Activated T-cell treated with anti-CD3 and anti-CD28 coated beads for 24 hours (primary cell): ENCODE measurements at places on chromosomes 3 and 15.

GRCh38 chr15:27701956-27702355 is 397.2 kb downstream of the OCA2 start:
- DNase-seq: no peak

DNA sequence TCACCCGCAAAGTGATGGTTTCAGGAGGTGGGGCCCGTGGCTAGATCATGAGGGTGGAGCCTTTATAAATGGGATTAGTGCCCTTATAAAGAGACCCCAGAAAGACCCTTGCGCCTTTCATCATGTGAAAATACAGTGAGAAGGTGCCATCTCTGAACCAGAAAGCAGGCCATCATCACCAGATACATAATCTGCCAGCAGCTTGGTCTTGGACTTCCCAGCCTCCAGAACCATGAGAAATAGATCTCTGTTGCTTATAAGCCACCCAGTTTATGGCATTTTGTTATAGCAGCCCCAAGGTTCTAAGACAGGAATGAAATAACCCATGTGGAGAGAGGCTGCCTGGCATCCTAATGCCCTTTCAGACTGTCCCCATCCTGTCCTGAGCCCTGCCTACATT is 127.8 kb upstream of the SMAD3 start:
- no peak for DNase-seq

DNA sequence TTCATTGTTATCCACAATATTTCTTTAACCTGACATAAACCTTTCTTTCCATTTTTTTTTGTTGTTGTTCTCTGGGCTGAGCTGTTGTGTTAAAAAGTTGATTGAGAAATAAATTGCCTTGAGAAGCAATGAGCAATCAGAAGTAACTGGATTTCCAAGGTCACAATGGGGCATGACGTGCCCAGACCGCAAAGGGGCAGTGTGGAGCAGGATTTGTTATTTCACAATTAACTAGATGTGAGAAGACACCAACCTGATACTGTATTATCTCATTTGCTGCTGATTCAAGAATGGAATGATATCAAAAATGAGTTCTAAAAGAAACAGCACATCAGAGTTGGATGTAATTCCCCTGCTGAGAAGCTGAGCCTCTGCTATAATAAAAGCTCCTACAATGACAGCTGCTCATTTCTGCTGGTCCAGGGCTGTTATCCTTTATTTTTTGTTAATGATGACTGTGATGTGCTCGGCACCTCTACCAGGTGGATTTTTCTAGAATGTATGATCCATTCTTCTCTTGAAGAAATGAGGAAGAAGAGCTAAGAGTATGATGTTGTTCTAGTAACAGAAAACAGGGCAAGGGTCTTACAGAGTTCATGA is 28.1 kb downstream of the CPNE4 start:
- no peak for DNase-seq

DNA sequence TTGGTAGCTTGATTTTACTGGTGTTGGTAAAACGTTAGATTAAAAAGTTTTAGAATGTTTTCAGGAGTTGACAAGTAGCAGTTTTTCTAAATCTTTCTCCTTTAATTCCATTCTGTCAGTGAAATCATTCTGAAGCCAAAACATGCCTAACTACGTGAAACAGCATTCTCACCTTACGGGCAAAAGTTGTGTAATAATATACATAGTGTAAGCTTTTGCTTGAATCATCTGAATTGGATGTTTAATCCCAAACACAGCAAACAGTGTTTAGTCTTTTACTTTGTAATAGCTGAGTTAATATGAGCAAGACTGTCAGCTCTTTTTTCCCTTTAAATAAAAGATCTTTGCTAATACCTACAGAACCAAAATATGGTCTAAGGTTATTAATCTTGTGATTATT is 100.6 kb downstream of the CYP19A1 start:
- DNase-seq: no peak

DNA sequence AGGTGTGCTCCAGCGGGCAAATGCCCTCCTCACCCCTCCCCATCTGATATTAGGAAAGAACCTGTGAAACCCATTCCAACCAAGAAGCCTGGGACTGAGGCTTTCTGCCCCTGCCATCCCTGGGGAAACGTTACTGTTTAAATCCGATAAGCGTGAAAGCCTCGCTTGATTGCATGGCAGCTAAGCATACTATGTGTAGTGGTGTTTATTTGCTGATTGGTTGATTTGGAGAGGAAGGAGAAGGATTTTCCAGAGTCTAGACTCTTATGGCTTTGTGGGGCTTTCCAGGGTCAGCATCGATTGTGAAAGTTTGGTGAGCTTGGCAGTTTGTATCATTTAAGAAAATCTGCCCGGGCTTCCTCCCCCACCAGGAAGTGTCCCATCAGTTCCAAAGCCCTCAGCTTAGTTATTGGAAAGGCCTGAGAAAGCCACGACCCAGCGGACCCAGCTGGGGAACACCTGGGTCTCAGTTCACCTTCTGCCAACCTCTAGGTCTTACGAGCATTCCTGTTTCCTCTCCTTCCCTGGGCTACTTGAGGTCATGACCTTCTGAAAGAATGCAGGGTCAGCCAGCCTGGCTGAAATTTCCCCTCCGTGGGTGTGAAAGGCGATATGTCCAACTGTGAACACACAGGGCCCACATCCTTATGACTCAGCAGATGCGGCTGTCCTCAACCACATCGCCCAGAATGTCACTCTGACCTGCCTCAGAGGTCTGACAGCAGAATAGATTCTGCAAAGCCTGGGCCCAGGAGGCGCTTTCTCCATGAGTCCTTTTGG is 62.8 kb upstream of the HERC1 start:
- peak; percentile 26 for DNase-seq

GRCh38 chr3:119322835-119323722 is 28.9 kb downstream of the ARHGAP31 start:
- peak; percentile 93 for DNase-seq

DNA sequence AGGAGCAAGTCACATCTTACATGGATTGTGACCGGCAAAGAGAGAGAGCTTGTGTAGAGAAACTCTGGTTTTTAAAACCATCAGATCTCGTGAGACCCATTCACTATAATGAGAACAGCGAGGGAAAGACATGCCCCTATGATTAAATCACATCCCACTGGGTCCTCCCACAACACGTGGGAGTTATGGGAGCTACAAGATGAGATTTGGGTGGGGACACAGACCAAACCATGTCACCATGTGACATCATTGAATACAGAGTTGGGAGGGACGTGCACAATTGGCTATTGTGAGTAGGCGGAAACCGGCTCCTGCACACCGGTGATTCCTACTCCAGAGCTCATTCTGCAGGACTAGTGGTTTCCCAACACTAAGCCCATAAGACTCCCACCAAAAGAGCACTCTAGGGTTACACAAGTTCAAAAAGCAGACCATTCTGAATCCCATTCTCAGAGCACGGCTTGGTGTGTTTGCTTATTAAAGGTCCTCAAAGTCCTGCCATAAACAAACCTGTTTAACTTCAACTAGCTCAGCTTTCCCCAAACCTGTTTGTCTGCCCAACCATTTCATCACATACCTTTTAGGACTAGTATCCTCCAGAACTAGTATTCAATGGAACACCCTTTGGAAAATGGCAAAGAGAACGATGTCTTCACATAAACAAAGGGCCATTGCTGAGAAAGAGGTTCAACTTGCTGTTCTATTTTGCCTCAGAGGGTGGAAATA is 167.6 kb downstream of the TLE3 start:
- no peak for DNase-seq

- no peak for DNase-seq
Observed at GRCh38 chr15:51936105-51936478, 35.5 kb downstream of the LEO1 start.

DNA sequence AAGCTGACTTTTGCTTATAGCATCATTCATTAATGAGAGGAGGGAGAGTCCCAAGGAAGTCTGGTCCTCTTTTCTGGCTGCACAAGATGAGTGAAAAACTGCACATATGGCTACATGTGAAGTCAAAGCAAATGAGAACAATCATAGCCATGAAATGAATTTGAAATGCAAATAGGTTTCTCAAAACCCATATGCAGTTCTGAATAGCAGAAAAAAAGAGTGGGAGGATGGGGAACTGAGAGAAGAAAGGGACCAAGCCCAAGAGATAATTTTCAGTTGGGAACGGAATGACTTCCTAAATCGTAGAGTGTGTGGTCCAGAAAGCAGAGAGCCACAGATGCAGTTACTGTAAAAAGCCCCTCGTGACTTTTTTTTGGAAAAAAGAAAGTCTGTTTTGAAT is 66.3 kb downstream of the GTPBP8 start:
- DNase-seq: no peak

DNA sequence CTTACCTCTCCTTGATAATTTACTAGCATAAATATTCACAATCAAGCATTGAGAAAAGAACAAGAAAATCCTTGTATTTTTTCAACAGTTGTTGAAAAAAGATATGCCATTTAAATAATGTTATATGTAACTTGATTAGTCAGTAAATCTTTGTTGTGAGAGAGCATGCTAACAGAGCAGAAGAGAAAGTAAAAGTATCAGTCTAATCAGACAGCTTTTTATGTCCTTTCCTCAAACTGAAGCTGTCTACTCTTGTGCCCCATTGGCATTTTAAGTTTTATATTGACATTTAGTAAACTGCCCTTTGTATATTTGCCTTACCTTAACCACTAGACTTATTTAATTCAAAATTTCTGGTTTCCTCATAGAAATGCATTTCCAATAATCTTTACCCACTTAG is 668.7 kb downstream of the OTOL1 start:
- DNase-seq: no peak

DNA sequence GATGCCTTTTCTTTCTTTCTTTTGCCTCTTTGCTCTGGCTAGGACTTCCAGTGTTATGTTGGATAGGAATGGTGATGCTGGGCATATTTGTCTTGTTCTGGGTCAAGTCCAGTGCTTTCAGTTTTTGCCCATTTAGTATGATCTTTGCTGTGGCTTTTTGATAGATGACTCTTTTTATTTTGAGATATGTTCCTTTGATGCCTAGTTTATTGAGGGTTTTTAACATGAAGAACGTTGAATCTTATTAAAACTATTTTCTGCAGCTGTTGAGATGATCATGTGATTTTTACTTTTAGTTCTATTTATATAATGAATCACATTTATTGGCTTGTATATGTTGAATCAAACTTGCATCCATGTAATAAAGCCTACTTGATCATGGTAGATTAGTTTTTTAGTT is 363.8 kb upstream of the RASGRP1 start:
- no peak for DNase-seq

GRCh38 chr15:98384328-98385029 is 263.9 kb upstream of the IGF1R start:
- DNase-seq: no peak

DNA sequence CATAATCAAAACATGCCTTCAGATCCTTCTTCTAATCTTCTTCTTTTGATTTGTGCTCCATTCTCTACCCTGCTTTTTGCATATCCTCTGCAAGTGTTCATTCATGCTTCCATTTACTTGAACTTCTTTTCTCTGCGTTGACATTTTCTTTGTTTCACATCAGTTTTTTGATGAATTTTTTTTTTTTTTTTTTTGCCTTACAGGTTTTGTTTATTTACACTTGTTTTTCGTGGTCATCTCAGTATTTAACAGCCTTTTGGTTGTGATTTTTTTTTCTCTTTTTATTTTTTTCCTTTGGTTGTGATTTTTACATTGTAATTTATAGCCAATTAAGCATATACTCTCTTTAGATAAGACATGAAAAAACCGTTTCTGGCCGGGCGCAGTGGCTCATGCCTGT is 11.8 kb upstream of the SHQ1 start:
- no peak for DNase-seq

GRCh38 chr15:28111543-28111942 is 12.4 kb upstream of the OCA2 start:
- DNase-seq: no peak

GRCh38 chr3:44890852-44891251 is 16.4 kb downstream of the TGM4 start:
- DNase-seq: no peak

GRCh38 chr15:25239471-25240345 is 199.1 kb downstream of the UBE3A start:
- DNase-seq: no peak

- no peak for DNase-seq
Observed at GRCh38 chr3:160883373-160883772, 127.3 kb downstream of the PPM1L start.

- no peak for DNase-seq
Observed at GRCh38 chr3:189076449-189076848, 95.3 kb upstream of the TPRG1 start.

GRCh38 chr15:68735610-68736009 is 85.1 kb downstream of the ANP32A start:
- DNase-seq: no peak

DNA sequence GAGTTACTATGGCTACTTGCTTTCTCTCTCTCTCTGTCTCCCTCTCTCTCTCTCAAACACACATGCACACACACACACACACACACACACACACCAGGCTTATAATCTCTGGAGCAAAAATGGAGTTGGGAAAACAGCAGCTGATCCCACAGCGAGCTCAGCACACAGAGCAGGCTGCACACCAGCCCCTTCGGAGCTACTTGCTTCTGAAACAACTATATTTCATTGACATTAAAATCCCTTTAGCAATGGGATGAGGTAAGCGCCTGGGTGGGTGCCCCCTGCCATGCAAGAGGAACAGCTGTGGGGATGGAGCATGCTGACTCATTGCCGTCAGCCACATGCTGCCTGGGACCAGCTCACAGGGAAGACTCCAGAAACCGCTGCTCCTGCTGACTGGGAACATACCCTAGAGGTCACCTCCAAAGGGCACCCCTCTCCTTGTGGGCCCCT is 45.7 kb downstream of the B3GNT5 start:
- DNase-seq: no peak

- DNase-seq: no peak
Observed at GRCh38 chr3:138971766-138972320, 24.8 kb downstream of the FOXL2NB start.

DNA sequence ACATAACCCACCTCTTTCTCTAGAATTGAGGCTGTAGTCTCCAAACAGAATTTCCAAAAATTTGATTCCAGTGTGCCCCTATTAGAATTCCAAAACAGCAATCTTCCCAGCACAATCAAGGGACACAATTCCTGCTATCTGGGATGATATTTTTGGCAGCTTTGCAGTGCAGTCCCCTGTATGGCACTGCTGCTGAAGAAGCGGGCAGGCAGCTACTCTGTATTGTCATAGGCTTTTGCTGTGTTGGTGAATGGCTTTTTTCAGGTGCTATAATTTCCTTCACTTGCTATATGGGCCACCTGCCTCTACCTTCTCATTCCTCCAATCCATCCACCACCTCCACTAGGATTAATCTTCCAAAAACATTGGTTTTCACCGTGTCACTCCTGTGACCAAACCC is 145.5 kb downstream of the VGLL4 start:
- DNase-seq: no peak

- DNase-seq: no peak
Observed at GRCh38 chr15:67869701-67870100, 29.9 kb upstream of the RNU6-1 start.

- peak; percentile 57 for DNase-seq
Observed at GRCh38 chr15:93030430-93031102, 58.4 kb downstream of the RGMA start.

- no peak for DNase-seq
Observed at GRCh38 chr3:71231680-71232079, 351.8 kb downstream of the FOXP1 start.

DNA sequence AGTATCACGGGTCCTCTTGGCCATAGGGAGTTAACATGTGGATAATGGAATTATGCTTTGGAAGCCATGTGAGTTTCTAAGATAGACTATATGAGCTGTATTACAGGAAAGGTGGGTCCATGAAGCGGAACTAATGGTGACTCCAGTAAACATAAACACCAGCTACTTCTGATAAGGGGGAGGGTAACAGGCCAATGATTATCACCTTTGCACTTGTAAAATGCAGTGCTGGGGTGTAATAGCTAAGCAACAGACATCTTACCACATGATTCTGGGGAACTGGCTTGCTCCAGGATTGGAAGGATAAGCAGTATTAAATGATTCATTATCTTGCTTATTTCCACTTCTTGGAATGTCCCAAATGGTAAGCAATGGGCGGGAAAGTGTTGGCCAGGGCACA is 61.4 kb upstream of the CD47 start:
- DNase-seq: no peak

- DNase-seq: no peak
Observed at GRCh38 chr3:16906682-16907081, 21.9 kb downstream of the PLCL2 start.
